Activated CD8-positive, alpha-beta T cell treated with anti-CD3 and anti-CD28 coated beads, Interleukin-2, amount 10 ng/mL, durations not matched to agents 7 days and 5 days (primary cell): ENCODE measurements at places on chromosomes 11 and 22. TPM values are rescaled to one million over a fixed set of nuclear protein-coding genes. Genes with fewer than 3 reads are reported as not detected.

DNA sequence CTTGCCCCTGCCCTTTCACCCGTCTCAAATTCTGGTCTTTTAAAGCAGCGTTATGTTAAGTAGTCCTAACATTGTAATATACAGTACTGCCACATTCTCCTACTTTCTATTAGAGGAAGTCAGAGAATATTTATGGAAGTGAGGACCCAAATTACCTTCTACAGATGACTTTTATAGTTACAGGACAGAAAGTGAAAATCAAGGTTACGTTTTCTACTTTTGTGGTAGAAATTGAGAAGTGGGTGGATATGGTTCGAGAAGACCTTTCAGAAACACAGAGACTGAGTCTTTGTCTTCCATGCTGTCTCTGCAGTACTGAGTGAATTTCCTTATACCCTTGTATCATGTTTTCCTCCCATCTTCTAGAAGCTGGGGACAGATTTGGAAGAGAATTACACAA, 17.1 kb downstream of the SC5D start:
- no peaks in the 10 kb centered on the region for H3K27me3 ChIP-seq
- DNase-seq, result no peak
- H3K4me3 ChIP-seq, result no peak overlapping the region
- H3K27ac ChIP-seq, result no peak overlapping the region

DNA sequence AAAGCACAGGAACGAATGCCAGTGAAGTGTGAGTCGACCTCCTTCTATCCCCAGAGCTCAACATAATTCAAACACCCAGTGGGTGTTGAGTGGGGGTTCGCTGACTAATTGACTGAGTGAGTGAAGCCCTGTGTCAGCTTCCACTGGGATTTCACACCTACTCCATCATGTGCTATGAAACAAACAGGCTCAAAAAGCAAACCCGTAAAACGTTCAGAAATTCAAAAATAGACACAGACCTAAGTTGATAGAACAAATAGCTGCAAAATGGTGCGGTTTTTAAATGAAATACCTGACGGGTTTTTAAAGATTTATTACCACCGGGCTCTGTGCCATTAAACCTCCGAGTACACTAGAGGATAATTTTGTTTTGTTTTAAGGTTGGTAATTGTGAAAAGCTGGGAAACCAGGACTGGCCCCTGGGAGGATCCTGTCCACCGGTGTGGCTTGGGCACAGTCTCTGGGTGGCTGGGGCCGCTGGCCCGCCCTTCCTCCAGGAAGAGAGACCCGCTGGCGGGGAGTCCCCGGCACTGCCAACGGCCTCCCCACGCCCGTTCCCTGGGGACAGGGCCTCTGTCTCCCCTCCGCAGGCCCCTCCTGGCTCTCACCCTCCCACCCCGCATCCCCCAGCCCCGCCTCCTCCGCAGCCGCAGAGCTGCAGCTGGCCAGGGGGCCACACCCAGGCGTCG, 13.6 kb downstream of the KCNJ5 start:
- peaks cover 53% of the 10 kb centered on the region for H3K27me3 ChIP-seq
- DNase-seq, result no peak
- no peaks in the 10 kb centered on the region for H3K36me3 ChIP-seq
- no peak overlapping the region for H3K27ac ChIP-seq
- peaks cover 15% of the 10 kb centered on the region for H3K4me1 ChIP-seq

- H3K27ac ChIP-seq, result peak overlapping the region; percentile 87
- peaks cover 51% of the 10 kb centered on the region for H3K36me3 ChIP-seq
- H3K4me3 ChIP-seq, result no peak overlapping the region
- peaks cover 38% of the 10 kb centered on the region for H3K4me1 ChIP-seq
- H3K27me3 ChIP-seq, result no peaks in the 10 kb centered on the region
Measured at GRCh38 chr11:133929401-133930052, 27.2 kb downstream of the IGSF9B start.

DNA sequence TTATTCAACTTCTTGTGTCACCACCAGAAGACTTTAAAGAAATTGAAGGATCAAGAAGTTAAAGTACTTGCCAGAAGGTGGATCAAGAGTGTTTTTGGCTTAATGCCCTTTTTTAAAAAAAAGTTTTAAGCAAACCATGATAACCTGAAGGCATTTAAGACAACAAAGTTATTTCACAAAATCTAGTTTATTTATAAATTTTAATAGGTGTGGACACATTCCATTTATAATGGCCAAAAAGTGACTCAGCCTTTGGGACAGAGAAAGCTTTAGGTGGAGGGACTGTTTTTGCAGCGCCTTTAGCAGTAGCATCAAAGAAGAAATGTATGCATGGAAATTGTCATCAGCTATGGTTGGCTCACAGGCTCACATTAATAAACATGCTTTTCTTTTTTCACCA, 17.9 kb downstream of the TCP11L1 start:
- H3K27me3 ChIP-seq, result no peaks in the 10 kb centered on the region
- H3K4me1 ChIP-seq, result peaks cover 6% of the 10 kb centered on the region
- peaks cover 37% of the 10 kb centered on the region for H3K36me3 ChIP-seq
- H3K27ac ChIP-seq, result no peak overlapping the region

DNA sequence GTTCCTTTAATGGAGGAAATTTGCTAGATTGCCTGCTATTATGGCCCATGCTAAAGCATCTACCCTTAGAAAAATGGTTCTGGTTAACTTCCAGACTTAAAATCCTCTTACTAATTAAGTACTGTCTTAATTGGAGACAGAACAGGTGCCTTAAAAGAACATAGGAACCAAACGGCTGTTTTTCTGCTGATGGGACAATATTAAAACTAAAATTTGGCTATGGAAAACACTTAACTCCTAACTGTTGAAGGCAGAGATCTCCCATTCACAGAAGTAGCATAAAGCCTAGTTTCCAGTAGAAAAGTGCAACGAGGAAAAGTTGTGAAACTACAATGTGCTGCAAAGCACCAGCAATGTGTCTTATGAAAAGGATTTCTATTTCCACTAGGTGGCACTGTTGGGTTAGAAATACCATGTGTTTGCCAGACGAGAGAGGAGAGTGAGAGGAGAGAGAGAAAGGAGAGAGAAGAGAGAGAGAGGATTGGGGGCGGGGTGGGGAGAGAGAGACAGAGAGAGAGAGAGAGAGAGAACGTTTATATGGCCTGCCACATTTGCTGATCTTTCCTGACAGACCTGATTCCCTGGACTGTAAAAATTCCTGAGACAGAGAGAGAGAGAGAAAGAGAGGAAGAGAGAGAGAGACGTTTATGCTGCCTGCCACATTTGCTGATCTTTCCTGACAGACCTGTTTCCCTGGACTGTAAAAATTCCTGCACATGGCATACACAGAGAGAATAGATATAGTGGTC, 51.5 kb downstream of the FAM181B start:
- no peak overlapping the region for H3K27ac ChIP-seq
- peaks cover 2% of the 10 kb centered on the region for H3K4me1 ChIP-seq
- peaks cover 8% of the 10 kb centered on the region for H3K27me3 ChIP-seq
- H3K4me3 ChIP-seq, result no peak overlapping the region
- H3K36me3 ChIP-seq, result no peaks in the 10 kb centered on the region

Gene SLCO2B1
- not detected for total RNA-seq

Gene APOL4
- total RNA-seq, result 6.9 TPM
